H4 (cell line): ENCODE measurements at places on chromosomes 7 and 10.

GRCh38 chr7:17620566-17620965 is 319.7 kb downstream of the SNX13 start:
- no peak for DNase-seq

- DNase-seq = no peak
Measured at GRCh38 chr10:72353965-72354355, 759 bp downstream of the DNAJB12 start.

DNA sequence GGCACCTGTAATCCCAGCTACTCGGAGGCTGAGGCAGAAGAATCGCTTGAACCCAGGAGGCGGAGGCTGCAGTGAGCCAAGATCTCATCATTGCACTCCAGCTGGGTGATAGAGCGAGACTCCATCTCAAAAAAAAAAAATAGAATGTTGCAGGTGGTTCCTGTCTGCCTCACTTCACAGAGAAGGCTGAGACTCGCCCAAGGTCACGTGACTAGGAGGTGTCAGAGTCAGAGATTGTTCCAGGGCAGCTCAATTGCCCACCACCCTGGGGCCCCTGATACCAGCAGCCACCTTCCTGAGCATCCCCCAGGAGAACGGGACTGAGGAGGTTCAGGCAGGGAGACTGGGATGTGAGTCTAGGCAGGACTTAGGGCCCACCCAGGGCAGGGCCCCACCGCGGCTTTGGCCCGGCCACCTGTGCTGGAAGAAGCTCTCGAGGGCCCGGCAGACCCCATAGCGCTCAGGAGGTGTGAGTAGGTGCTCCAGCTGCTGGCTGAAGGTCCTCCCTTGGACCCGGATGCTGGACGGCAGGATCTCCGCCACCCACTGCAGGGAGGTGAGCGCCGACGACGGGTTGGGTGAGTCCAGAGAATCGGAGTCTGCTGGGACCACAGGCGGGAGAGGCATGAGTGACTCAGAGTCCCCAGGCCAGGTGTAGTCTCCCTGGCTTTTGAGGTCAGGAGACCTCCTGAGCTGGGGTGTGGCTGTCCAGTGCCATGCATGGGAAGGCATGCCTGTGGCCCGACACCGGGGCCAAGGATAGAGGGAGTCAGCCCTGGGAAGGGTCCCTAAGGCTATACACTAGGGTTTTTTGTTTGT is 30.9 kb downstream of the GRID2IP start:
- no peak for DNase-seq

- no peak for DNase-seq
Measured at GRCh38 chr7:2225830-2226229, 6.9 kb downstream of the MAD1L1 start.

- no peak for DNase-seq
Measured at GRCh38 chr10:82883603-82884002, 1008.6 kb downstream of the NRG3 start.

- no peak for DNase-seq
Measured at GRCh38 chr10:48605786-48606529, 1.1 kb upstream of the ARHGAP22 start.

DNA sequence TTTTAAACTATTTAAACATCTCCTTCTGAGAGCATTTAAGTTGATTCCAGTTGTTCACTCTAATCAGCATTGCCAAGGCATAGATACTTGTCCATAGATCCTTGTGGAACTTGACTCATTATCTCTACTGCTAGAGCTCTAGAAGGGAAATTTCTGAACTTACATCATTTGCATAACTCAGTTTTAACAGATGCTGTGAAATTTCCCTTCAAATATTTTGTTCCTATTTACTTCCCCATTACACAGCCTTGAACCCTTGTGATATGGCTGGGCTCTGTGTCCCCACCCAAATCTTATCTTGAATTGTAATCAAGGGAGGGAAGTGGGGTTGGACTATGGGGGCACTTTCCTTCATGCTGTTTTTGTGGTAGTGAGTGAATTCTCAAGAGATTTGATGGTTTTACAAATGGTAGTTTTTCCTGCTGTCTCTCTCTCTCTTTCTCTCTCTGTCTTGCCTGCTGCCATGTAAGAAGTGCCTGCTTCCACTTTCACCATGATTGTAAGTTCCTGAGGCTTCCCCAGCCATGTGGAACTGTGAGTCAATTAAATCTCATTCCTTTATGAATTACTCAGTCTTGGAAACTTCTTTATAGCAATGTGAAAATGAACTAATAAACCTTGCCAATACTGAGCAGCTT is 25.4 kb downstream of the INSIG1 start:
- no peak for DNase-seq

- DNase-seq = no peak
Measured at GRCh38 chr7:30433082-30433481, 45.5 kb downstream of the NOD1 start.
